G401 (cell line): ENCODE measurements at places on chromosomes 5 and 9.
A peak's percentile ranks its signal among the peaks of the same experiment; 100 is the strongest.

- no peak for DNase-seq
Observed at GRCh38 chr9:15834541-15834940, 281.7 kb downstream of the CCDC171 start.

- DNase-seq = no peak
Observed at GRCh38 chr5:180932660-180933059, 33.7 kb downstream of the BTNL8 start.

GRCh38 chr5:76332611-76333205 lies 70.4 kb upstream of the IQGAP2 start:
- DNase-seq = no peak

GRCh38 chr9:134505032-134505431 lies 136.6 kb upstream of the COL5A1 start:
- no peak for DNase-seq

- peak; percentile 99 for DNase-seq
Observed at GRCh38 chr5:88683506-88684135, 199.4 kb downstream of the MEF2C start.

GRCh38 chr5:131264451-131265099 lies 722 bp downstream of the CDC42SE2 start:
- peak; percentile 50 for DNase-seq

GRCh38 chr9:136230365-136230764 lies 15.2 kb downstream of the QSOX2 start:
- no peak for DNase-seq

- DNase-seq = no peak
Observed at GRCh38 chr5:138029944-138030343, 2.9 kb downstream of the FAM13B start.

GRCh38 chr5:9658706-9659105 lies 28.6 kb upstream of the TAS2R1 start:
- no peak for DNase-seq

- peak; percentile 40 for DNase-seq
Observed at GRCh38 chr5:102799017-102799416, 43.9 kb downstream of the PAM start.

DNA sequence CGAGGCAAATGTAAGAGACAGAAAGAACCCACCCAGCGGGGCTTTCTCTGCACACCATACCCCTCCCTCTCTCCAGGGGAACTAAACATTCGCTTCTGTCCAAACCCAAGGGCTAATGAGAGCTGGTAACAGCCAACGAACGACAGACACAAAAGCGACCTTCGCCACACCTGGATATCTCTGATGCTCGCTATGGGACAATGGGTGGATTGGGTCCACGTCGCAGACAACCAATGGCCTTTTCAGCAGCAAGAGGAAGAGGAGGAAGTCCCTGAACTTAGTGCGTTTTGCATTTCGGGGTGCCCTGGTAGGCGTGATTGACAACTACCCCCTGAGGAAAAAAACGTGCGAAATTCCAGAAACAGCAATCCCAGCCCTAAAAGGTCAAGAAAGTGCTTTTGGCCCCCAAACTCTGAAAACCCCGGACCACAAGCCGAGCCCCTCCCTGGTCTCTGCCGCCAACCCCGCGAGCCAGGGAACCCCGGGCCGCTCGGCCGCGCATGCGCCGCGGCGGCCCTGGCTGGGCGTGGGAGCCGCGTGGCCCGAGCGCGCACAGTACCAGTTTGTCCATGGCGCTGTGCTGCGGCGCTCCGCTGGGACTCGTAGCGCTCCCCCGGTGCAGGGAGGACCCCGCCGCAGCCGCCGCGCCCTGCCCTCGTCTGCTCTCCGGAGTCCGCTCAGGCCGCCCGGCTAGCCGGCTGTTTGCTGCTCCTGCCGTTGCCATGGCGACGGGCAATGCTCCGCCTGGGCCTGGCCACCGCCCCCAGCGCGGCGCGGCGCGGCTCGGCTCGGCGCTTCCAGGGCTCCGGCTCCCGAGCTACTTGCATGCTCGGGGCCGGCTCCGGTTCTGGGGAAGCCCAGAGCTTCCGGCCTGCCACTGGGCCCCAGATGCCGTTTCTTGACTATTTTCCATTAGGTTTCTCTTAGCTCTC lies 66.9 kb upstream of the DNAH5 start:
- DNase-seq = peak; percentile 84

GRCh38 chr5:69046375-69046957 lies 47.3 kb upstream of the SLC30A5 start:
- no peak for DNase-seq

DNA sequence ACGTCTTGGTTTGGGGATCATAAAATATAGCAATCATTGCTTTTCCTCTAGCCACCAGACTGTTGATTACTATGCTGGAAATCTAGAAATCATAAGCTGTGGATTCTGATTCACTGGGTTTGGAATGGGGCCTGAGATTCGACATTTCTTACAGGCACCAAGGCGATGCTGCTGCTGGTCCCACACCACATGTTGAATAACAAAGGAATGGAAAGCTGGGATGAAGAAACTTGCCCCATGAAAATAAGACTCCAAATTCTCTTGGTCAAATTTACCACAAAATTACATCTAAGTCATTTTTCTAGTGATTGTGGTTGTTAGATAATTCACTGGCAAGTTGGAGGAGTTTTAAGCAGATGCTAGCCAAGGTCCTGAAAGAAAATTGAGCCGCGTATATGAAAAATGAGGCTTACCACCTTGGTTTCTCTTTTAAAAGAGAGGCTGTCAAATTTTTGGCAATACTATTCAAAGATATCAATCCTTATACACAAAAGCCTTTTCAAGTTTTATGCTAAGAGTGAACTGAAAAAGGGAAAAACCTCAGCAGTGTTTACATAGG lies 23.0 kb upstream of the MEIKIN start:
- no peak for DNase-seq

DNA sequence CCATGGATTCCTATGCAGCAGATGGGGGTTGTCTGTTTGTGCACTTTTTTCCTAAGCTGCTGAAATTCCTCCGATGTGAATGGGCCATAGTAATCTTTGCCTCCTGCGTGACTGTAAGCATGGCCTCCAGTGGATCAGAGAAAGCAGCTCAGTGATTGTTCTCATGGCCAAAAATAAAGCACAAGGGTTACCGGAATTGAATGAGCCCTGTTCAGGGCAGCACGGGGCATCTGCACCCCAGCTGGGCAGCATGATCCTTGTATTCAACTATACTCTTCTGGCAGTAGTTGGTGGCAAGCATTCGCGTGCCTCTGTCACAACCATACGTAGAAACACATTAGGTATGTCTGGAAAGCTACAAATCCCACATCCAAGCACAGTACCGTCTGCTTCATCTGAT lies 193.9 kb downstream of the RORB start:
- DNase-seq = no peak

- DNase-seq = no peak
Observed at GRCh38 chr5:54832045-54832444, 153.3 kb downstream of the ESM1 start.

- no peak for DNase-seq
Observed at GRCh38 chr5:65073250-65073661, 304.5 kb downstream of the CWC27 start.

DNA sequence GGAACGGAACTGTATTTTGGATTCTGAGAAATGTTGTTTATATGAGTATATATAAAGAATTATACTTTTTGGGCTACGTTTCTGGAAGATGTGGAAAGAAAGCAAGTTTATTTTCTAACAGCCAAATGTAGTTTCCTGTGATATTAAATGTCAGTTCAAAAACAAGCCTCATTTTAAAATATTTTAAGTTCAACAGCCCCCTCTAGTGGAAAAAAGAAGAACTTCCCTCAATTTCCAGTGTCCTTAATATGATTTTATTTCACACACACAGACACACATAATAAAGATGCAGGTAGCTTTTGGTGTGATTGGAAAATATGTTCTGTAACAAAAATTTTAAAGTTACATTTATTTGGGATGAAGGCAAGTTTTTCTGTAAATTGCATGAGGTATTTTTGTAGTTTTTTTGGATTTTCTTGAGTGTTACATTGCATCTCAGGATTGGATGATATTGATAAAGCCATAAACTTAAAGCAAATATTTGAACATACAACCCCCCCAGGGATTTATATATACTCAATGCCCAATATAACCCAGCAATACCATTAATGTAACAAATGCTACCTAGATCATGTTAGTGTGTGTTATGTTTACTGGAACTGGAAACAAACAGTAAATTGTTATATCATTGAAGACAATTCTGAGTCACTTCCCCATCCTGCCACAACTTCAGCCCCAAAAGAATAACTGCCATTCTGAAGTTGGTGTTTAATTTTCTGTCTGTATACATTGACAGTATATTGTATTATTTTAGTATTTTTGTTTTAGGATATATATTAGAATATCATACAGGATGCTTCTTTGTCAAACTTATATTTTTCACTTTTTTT lies 54.0 kb downstream of the CCDC171 start:
- peak; percentile 63 for DNase-seq

DNA sequence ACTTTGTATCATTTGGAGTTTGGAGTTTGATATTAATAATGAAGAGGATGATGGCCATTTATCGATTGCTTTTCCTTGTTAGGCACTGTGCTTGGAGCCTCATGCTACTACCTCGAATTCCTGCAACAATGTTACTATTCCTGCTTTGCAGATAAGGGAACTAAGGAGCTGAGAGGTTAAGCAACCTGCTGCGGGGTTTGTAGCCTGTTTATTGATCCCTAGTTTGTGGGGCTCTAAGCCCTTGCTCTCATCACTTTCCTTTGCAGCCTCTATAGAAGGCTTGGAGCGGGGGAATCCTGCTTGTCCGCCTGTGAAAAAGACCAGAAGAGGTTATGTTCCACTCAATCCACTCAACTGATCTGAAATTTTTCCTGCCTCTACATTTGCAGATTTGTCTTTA lies 15.8 kb downstream of the ARHGEF28 start:
- DNase-seq = no peak

DNA sequence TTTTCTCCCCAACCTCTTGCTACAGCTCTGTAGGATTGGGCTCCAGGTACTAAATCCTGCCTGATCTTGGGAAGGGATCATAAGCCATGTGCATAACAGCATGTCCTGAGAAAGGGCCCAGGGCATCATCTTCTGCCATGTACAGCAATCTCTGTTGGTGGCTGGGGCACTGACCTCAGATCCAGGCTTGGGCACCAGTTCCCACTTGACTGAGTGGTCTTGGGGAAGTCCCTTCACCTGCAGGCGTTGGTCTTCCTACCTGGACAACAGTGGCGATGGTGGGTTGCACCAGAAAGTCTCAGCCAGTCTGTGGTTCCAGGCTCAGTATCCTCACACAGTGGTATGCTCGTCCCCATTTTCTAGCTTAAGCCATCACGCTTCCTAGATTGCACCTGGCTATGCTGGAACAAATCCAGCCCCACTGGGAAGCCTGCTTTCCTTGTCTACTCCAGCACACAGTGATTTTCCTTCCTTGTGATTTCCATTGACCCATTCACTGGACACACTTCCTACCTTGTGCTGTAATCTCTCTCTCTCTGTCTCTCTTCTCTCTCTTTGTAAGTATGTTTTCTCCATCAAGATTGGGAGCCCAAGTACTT lies 121.7 kb upstream of the PITX1 start:
- DNase-seq = peak; percentile 86

DNA sequence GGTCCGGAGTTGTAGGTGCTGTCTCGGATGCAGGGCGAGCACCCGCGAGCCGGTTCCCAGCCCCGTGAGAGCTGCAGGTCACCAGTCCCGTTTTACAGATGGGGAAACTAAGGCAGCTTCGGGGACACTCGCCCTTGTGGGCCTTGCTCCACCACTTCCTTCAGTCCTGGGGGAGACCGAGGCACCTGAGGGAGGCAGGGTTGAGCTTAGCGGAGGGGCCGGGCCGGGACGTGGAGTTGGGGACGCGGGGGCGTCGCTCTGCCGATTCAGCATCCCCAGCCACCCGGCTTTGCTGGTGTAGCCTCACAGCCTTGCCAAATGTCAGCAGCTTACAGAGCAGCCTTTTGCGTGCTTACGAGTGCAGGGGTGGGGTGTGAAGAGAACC lies 530 bp downstream of the BBLN start:
- DNase-seq = peak; percentile 33

DNA sequence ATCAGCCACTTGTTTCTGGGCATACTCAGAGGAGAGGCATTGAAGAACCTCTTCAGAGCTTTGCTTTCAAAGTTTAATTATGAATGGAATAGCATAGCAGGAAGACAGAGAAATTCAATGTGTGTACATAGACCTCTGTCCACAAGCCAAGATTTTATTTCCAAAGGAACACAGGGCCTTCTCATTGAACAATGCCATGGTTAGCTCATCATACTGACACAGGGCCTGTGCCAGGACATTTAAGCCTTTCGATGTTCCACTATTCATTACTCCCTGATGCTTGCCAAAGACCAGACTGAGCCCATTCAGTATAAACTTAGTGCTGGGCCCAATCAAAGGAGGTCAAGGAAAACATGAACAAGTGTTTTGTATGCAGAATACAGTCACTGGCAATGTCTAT lies 280.8 kb downstream of the FBXL17 start:
- DNase-seq = peak; percentile 56

- peak; percentile 49 for DNase-seq
Observed at GRCh38 chr5:67156976-67157583, 39.5 kb downstream of the CD180 start.
